ENCODE measurements at places on chromosomes 16 and 17.

DNA sequence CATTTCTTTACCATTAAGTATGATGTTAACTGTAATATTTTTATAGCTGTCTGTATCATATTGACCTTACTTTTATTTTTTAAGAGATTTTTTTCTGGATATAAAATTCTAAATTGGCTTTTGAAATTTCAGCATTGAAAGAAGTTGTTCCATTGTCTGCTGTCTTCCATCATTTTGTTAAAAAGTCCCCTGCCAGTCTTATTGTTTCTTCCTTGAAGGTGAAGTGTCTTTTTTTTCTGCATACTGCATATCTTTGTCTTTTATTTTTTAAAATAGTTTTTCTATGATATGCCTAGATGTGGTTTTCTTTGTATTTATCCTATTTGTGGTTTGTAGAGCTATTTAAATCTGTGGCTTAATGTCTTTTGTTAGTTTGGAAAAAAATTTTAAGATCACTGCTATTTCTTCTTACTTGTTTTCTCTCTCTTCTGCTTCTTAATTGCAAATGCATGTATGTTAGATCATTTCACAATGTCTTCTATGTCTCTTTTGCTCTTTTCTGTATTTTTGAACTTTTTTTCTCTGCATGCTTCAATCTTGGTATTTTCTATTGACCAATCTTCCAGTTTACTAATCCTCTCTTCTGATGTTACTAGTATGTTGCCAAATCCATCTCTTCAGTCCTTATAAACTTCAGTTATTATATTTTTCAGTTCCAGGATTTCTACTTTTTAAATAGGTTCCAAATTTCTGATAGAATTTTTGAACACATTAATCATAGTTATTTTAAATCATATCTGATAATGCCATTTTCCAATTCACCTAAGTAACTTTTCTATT lies 20.2 kb downstream of the IL21R start:
- DNase-seq = no peak

DNA sequence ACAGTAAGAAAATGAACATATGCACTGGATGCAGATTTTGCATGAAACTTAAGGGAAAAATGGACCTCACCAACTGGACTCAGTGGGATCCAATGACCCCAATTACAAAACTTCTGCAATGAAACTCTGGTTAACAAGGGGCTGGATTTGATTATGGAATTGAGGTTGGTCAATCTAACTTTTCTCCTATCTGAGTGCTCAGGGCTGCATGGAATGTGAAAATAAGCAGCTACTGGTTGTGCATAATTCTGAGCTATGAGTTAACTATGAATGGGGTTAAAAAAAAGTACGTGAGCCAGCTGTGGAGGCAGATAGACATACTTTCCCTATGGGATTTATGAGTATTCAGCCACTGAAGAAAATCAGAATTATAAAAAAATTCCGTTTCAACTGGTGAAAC lies 9.2 kb downstream of the FAM20A start:
- DNase-seq = no peak

DNA sequence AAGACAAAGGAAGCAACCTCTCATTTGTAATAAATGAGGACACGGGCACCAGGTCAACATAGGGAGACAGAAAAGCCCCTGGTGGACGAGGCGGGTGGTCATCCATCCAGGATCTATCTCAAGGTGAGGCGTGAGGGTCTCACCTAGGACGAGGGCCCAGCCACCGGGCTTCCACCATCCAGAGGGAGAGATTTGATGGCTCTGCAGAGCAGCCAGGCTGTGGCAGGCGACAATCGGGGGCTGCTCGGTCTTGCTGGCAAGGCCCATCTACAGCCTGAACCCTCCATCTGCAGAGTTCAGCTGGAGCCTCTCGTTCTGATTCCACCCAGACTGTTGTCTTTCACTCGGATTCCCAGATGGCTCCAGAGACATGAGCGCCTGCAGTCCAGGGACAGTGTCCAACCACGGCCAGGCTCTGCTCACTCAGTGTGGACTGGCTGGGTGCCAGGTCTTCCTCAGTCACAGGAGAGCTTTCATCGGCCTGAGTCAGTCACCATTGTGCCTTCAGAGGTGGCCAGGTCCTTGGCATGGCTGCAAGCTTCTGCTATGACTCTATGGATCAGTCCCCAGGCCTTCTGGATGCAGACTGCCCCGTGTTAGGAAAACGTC lies 5.9 kb downstream of the LITAFD start:
- peak; percentile 55 for DNase-seq

DNA sequence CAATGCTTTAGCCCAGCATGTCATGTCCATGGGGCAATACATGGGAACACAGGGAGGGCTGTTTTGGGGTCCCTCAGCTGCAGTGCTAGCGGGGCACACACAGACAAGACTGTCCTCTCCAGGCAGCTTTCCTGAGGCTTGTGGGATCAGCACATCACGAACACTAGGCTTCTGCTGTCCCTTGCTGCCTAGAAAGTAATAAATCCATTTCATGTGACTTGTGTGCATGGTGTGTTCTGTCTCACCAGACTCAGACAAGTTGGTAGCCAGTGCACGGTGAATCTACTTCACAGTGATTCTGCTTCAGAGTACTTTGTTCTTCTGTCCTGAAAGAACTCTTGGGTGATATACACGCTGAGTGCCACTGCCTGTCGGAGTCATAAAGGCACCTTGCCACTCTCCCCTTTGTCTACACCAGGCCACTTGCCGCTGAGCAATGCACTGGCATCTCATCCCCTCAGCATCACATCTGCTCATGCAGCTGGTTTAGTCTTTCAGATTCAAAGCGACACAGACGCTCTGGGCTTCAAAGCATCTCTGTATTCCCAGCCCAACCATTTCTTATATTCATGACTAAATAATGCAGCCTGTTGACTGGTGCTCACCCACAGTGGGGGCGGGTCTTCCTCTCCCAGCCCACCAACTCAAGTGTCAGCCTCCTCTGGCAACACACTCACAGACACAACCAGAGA lies 95.2 kb upstream of the COX10 start:
- DNase-seq = no peak

GRCh38 chr17:55325406-55325805 lies 60.6 kb downstream of the HLF start:
- DNase-seq = peak; percentile 86

DNA sequence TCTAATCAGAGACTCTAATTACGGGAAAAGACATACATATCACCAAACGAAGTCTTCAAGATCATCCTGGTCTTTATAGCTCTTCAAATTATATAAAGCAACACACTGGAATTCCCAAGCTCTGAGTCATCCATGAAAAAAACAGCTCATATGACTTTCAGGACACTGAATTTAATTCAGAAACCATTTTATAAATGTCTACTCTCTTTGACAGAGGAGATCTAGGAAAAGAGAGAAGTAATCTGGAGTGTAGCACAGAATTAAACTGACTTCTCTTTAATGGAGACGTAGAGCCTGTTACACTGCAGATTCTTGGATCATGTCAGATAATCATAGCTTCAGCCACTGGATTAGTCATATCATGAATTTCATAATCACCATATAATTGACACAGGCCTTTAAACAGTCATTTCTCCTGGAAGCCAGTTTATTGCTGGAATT lies 86.8 kb upstream of the WSB1 start:
- DNase-seq = no peak

GRCh38 chr17:39016193-39017153 lies 49.3 kb upstream of the FBXO47 start:
- DNase-seq = peak; percentile 33

- no peak for DNase-seq
These were observed 77.7 kb downstream of the AATF start for GRCh38 chr17:37026531-37026869.

GRCh38 chr17:6427279-6427781 lies 7.6 kb downstream of the AIPL1 start:
- peak; percentile 29 for DNase-seq

- DNase-seq = peak; percentile 4
These were observed 914.9 kb downstream of the KCNJ2 start for GRCh38 chr17:71084219-71084618.
